ENCODE measurements at places on chromosomes 4 and X. TPM values are rescaled to one million over a fixed set of nuclear protein-coding genes. Genes with fewer than 3 reads are reported as not detected.

The MED14 gene
- total RNA-seq = 19.1 TPM

GRCh38 chrX:21698272-21698671 is 40.1 kb upstream of the KLHL34 start:
- no peak for ATAC-seq

DNA sequence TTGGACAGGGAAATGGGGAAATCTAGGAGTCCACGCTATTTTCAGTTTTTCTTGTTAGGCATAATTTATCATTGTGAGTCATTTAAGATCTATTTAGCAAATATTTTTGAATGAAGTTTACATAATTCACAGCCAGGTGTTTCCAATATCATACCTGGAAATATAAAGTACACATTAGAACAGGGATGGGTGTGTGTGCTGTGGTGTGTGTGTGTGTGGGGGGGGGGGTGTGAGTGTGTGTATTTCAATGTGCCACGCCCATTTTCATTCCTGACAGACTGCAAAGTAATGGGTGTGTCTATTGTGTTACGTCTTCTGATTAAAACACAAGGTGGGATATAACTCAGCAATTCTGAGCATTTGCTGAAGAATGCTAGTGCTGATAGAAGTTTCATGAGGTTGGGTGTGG is 33.2 kb downstream of the ARHGAP10 start:
- peak; percentile 58 for ATAC-seq

DNA sequence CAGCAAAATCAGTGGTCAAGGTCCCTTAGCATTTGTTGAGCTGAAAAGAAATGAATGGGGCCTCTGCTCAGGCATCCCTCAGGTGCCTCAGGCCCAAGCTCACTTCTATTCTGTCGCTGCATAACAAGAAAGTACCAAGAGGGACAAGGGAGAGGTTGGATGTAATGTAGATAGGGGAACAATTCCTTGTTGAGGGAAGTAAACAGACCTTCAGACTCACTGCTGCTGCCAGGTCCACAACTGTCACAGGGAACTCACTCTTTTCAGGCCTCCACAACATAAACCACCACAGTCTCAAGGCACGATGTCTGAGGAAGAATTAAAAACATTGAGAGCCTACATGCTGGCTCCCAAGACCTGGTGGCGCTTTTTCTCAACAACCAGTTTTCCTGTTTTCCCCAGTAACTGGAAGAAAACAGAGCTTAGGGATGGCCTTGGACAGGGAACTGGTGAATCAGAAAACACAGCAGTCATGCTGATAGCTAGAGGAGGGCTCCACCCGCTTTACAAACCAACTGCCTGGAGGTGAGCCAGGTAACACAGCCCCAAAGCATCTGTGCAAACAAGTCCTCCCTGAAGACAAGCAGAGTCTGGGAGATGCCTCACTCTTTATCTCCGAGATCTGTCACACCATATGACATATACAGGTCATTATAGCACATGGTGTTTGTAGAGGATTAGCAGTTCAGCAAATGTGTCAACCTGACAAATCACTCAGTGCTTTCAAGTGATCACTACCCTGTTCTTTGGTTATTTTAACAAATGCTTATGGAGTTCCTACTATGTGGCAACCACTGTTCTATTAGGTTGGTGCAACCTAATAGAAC is 14.3 kb upstream of the AWAT1 start:
- peak; percentile 97 for ATAC-seq

GRCh38 chrX:17553961-17554482 is 179.0 kb downstream of the NHS start:
- ATAC-seq = no peak

- no peak for ATAC-seq
These were observed 17.9 kb upstream of the HAND2 start for GRCh38 chr4:173547889-173548288.

- ATAC-seq = no peak
These were observed 23.4 kb downstream of the TRMT10A start for GRCh38 chr4:99540277-99540939.

The POU4F2 gene
- 0.50 TPM for total RNA-seq

DNA sequence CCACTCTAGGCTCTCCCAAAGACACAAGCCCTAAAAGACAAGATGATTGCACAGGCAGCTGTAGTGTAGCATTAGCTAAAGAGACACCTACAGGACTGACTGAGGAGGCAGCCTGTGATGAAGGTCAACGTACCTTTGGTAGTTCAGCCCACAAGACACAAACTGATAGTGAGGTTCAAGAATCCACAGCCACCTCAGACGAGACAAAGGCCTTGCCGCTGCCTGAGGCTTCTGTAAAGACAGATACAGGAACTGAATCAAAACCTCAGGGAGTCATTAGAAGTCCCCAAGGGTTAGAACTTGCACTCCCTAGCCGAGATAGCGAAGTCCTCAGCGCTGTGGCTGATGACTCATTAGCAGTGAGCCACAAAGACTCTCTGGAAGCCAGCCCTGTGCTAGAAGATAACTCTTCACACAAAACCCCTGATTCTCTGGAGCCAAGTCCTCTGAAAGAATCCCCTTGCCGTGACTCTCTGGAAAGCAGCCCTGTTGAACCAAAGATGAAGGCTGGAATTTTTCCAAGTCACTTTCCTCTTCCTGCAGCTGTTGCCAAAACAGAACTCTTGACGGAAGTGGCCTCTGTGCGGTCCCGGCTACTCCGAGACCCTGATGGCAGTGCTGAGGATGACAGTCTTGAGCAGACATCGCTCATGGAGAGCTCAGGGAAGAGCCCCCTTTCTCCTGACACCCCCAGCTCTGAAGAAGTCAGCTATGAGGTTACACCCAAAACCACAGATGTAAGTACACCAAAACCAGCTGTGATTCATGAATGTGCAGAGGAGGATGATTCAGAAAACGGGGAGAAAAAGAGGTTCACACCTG is 306.3 kb downstream of the ANK2 start:
- no peak for ATAC-seq

DNA sequence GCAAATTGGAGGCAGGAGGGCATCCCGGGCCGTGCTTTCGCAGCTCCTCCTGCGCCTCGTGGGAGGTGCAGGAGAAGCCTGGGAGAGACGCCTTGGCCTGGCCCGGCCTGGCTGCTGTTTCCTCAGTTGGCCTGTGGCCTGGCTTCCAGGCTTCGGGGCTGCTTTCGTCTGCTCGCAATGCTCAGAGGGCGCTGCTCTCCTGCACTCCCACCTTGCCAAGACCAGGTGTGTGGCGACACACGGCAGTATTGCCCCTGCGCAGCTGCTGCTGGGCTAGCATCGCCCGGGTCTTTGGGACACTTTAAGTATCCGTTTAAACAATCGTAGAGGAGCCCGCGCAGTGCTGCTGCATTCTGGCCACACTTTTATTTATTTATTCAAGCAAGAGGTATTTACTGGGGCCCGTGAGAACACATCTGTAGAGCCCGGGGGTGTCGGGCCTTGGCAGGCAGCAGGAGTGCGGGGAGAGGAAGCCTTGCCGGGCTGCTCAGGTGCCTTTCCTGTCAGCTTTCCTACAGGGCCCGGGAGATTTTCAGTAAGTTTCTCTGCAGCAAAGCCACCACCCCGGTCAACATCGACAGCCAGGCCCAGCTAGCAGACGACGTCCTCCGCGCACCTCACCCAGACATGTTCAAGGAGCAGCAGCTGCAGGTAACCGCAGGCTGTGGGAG is 26.2 kb upstream of the HGFAC start:
- no peak for ATAC-seq

DNA sequence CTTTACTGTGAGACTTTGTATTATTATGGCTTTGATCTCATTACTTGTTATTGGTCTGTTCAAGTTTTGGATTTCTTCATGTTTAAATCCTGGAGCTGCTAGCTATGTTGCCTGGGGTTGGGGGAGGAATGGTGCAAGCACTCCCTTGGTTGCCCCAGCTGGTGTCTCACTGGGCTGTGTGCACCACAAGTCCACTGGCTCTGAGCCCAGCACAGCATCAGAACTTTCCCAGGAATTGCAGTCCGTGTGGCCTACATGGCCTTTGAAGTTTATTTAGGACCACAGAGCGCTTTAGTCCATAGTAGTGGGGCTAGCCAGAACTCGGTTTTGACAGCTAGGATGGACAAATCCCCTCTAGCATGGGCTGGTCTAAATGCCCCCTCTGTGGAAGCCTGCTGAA is 278.8 kb upstream of the RPS6KA3 start:
- no peak for ATAC-seq

DNA sequence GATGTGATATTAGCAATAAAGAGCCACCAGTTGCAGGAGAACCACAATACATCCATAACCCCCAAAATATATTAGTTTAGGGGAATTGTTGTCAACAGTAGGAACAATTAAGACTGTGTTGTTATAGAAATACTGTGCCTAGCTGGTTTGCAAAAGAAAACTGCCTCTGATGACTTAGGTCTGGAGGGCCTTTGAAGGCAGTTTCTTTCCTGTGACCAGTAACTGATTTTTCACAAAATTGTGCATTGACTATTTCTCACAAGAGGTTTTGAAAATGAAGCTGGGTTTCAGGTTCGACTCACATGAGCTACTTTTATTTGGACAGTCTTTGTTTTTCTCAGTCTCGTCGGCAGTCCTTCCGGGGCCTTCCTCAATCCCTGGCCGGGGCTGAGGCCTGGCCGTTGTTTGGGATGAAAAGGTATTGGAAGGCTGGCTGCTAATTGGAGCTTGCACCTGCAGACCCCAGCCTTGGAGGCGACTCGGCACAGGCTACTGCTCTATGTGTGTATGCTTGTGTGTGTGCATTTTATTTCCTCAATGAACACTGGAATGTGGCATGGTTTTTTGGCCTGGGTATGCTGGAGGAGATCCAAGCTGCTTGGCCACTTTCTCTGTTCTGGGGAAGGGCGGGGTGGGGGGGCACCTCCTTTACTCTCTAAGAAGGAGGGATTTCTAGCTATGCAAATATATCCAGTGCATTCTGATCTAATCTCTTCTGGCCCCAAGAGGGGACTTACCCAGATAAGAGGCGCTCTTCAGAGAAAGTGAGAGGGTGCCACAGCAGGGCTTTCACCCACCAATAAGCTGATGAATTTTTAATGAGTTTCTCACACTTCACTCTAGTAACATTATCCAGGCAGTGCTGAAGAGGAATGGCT is 49.5 kb upstream of the LNX1 start:
- ATAC-seq = no peak

GRCh38 chrX:101057093-101057714 is 5.3 kb upstream of the TRMT2B start:
- no peak for ATAC-seq

The PABPC1L2B gene
- 1.3 TPM for total RNA-seq

The PLS3 gene
- 23.9 TPM for total RNA-seq

The RIPPLY1 gene
- not detected for total RNA-seq

- ATAC-seq = peak; percentile 43
These were observed 130.3 kb upstream of the GALNT7 start for GRCh38 chr4:173038192-173038896.

All from motor neuron (in vitro differentiated cells).